ENCODE measurements at places on chromosomes 7 and 10.

- no peak for DNase-seq
Observed at GRCh38 chr10:70742537-70743429, 42.4 kb downstream of the TBATA start.

DNA sequence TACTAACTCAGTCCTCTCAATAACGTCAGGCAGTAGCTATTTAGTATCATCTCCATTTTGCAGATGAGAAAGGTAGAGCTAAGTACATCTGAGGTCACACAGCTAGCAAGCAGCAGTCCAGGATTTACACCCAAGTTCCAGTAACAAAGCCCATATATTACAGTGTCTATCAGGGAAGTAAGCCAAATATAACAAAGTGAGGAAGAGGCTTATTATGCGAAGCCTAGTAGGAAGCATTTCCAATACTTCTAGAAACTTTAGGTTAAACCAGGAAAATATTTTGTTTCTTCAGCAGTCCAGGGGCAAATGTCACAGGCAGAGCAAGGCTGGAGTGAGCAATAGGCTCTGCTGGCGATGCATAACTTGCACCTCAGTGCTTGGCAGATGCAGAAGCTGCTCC is 53.9 kb downstream of the NOC3L start:
- no peak for DNase-seq

DNA sequence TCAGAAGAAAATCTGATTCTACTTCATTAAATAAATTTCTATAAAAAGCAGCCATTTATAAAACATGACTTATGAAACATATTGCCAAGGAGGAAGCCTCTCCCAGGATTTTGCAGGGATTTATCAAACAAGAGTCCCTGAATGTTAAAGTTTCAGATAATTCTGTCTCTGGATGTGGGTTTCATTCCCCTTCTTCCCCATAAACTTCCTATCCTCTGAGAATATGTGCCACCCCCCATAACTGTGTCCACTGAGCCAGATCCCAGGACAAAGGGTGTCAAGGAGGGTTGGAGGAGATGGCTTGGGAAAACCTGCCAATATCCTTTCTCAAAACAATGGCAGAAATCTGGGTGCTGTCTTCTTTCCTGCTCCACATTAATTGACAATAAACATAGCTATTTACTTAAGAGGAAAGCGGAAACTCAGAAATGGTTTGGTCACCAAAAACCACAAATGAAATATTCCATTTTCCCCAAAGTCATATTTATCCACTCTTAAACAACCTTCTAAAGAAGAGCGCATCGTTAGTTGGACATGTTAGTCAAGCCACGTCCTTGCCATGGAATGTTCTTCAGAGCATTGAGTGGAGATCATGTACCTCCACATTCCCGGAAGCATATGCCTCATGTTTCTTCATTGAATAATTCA is 54.3 kb upstream of the AKR1E2 start:
- DNase-seq, result no peak

GRCh38 chr10:70683601-70683934 is 11.3 kb downstream of the ADAMTS14 start:
- DNase-seq, result no peak

DNA sequence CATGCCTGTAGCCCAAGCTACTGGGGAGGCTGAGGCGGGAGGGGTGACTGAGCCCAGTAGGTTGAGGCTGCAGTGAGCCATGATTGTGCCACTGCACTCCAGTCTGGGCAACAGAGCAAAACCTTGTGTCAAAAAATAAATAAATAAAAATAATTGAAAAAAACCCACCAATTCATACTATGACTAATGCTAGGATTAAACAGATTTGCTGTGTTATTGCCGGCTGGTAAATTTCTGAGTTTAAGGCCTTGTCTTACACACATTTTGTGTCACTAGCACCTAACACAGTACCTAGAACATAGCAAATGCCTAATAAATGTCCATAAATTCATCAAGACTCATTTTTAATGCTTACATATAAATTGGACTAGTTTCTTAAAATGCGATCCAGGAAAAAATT is 8.7 kb downstream of the ESYT2 start:
- no peak for DNase-seq

DNA sequence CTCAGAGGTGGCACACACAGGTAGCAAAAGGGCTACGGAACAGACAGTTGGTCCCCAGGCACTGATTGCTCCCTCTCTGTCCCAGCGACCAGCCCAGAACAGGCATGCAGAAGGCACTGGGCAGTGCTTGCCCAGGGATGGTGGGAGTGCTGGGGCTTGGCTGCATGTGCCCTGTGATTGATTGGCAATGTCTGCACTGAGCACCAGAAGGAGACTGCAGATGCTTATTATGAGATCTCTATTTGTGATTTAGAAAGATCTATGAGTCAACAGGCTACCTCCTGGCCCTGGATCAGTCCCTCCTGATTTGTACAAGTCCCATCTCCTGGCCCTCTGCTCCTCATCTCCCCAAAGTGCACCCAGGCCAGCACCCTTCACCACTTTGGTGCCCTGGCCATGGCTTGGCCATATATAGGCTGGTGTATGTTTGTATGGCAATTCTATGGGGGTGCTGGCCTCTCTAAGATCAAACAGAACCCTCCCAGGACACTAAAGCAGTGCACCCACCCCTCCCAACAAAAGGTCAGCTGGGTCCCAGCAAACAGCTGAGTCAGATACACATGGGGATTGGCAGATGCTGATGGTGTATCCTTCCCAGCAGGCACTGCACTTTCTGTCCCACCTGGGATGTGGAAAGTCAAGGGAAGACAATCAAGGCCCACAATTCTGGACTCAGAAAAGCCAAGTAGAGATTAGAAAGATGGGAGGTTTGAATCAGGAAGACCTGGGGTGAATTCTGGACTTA is 30.9 kb downstream of the CAMK2B start:
- DNase-seq, result no peak

GRCh38 chr7:137243741-137244140 is 99.8 kb downstream of the PTN start:
- no peak for DNase-seq

DNA sequence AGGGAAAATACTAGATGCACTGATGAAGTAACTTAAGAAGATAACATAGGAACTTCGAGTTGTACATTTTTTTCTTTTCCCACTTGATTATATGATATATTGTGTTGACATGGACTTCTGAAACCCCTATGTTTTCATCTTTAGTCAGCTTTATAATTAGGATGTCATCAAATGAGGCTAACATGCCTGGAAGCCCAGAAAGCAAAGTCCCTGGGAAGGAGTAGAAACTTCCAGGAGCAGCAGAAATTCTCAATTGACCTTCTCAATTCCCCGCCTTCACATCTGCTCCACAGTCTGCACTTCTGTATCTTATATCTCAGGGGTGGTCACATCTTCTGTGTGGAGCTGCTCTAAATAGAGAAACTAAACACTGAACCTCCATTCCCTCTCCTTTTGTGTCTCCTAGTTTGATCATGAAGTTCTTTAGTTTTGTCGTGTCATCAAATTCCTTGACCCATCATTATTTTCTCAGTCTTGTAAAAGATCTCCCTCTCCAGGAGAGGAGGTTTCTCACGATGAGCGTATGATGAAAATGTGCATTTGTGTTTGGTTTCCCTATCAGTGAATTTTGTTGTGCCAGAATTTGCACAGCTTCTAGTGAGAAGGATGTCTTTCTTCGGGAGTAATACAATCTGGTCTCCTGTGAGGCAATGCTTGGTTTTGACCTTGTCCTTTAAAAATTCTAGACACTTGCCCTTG is 303.3 kb downstream of the SUGCT start:
- no peak for DNase-seq

- DNase-seq, result no peak
Observed at GRCh38 chr7:151794508-151795167, 82.3 kb downstream of the PRKAG2 start.

- DNase-seq, result no peak
Observed at GRCh38 chr10:71290331-71290730, 28.7 kb upstream of the SLC29A3 start.

GRCh38 chr10:92470026-92470425 is 103.9 kb downstream of the IDE start:
- DNase-seq, result no peak

DNA sequence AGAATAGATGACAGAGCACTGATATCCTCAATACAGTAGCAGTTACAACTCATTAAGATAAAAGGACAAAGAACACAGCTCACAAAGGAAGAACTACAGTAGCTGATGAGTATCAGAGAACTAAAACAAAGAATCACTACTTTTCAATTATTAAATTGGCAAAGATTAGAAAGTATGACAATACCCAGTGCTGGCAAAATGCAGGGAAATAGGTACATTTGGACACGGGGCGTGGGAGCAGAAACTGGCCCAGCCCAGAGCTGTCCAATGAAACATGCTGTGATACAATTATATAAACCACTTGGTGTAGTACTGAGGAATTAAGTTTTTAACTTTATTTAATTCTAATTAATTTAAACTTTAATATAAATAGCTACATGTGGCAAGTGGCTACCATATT is 226.3 kb downstream of the MLLT10 start:
- DNase-seq, result no peak

- no peak for DNase-seq
Observed at GRCh38 chr7:78594156-78594555, 795.6 kb downstream of the PHTF2 start.

- DNase-seq, result no peak
Observed at GRCh38 chr10:125225051-125225450, 64.7 kb upstream of the CTBP2 start.

DNA sequence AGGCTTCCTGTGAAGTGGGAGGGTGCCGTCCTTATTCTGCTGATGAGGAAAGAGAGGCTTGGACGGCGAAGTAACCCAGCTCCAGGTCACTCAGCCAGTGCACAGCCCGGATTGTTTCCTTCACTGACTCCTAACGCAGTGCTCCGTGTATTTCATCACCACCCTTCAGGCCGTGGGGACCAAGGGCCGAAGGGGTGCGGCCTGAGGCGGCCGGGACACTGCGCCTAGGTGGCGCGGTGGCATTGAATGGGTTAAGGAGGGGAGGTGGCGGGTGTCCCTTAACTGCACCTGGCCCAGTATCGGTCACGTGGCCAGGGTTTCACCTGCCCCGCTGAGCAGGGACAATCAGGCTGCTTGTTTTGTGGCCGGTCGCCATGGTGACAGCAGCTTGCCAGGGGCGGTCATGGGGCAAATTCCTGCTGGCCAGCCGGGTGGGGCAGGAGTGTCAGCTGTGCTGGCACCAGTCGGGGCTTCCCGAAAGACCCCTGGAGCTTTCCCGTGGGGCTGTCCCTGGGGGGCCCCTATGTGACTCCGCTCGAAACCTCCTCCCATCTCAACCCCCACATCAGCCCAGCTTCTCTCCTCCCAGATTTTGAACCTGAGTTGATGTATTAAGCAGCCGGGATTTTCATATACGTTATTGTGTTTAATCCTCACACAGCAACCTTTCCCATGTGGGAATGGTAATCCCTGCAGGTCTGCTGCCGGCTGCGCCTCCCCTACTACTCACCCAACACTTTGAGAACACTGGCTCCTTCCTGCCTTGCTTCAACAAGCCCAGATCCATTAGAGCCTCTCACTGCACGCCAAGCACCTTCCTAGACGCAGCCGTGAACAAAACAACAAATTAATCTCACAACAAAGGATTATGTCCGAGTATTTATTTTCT is 4.4 kb upstream of the ABHD11 start:
- DNase-seq, result no peak

DNA sequence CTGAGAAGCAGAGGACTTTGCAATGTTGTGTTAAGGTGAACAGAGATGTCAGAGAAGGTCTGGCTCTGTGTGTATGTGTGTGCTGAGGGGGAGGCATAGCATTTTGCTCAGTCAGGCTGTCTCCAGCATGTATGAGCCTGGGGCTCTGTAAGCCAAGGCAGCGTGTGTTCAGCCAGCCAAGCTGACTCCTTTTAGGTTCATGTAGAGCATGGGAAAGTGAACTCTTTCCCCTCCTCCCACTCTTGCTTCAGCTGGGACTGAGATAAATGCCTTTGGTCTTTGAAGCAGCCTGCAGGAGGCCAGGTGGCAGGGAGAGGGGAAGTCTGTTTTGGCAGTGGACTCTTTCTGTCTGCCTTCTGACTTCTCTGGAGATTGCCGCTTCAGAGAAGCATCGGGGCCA is 3.8 kb downstream of the SFXN2 start:
- DNase-seq, result no peak

GRCh38 chr10:121539786-121540185 is 58.5 kb downstream of the FGFR2 start:
- no peak for DNase-seq

- peak; percentile 43 for DNase-seq
Observed at GRCh38 chr7:50266635-50267386, 37.7 kb upstream of the IKZF1 start.

GRCh38 chr7:101934618-101935017 is 117.2 kb downstream of the CUX1 start:
- DNase-seq, result no peak

GRCh38 chr7:1920266-1920681 is 250.2 kb downstream of the ELFN1 start:
- DNase-seq, result no peak

- no peak for DNase-seq
Observed at GRCh38 chr10:33746836-33747268, 412.4 kb upstream of the NRP1 start.

- no peak for DNase-seq
Observed at GRCh38 chr7:33816106-33816505, 89.2 kb upstream of the BMPER start.

- DNase-seq, result no peak
Observed at GRCh38 chr10:2145491-2145890, 408.2 kb upstream of the ADARB2 start.

DNA sequence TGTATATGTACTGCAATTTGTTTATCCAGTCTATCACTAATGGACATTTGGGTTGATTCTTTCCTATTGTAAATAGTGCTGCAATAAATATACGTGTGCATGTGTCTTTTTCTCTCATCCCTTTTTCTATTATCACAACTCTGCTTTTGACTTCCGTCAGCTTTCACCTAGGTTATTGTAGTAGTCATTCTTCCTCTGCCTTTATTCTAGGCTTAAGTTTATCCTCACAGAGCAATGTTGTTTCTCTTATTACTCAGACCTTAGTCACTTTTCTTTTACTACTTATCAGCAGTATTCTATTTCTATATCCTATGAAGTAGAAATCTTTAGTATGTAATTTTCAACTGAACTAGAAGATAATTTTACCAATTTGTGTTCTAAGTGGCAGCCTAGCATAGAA is 175.3 kb upstream of the SEMA3E start:
- DNase-seq, result no peak

- DNase-seq, result no peak
Observed at GRCh38 chr10:36504758-36505157, 620.6 kb upstream of the ANKRD30A start.

- no peak for DNase-seq
Observed at GRCh38 chr7:3730276-3730675, 429.2 kb downstream of the SDK1 start.

DNA sequence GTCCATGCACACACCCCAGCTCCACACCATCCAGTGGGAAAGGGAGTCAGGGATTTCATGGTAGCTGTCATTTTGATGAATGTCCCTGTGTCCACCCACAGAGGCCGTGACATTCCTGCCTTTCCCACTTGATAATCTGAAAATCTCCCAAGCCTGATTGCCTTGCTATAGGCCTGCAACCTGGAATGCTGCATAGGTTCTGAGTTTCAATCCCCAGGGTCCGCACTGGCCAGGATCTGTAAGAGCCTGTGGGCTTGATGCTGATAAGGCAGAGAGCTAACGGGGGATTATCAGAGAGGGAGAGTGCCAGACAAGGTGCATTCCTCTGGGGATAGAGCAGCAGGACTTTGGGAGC is 57.5 kb downstream of the RBM20 start:
- DNase-seq, result no peak

Measured in erythroblast (primary cell).